Fibroblast of skin of right quadriceps (primary cell): ENCODE measurements at places on chromosomes 7 and 10.

DNA sequence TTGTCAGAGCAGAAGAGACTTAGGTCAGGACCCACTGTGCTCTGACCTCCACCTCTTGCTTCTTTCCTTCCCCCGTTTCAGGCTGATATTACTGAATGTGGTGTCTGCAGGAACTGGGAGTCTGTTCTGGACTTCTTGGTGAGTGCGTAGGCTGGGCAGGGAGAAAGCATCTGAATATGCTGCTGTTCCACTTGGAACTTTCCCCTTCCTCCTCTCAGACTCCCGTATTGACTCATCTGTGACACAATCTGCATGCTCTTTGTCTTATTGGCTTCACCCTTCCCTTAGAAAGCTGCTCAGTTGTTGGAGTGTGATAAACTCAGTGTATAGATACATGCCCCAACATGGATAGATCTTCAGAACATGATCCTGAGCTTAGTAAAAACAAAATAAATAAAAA is 137.6 kb upstream of the HABP2 start:
- peak; percentile 23 for DNase-seq

- no peak for DNase-seq
Observed at GRCh38 chr7:77501192-77501515, 35.9 kb upstream of the PTPN12 start.

DNA sequence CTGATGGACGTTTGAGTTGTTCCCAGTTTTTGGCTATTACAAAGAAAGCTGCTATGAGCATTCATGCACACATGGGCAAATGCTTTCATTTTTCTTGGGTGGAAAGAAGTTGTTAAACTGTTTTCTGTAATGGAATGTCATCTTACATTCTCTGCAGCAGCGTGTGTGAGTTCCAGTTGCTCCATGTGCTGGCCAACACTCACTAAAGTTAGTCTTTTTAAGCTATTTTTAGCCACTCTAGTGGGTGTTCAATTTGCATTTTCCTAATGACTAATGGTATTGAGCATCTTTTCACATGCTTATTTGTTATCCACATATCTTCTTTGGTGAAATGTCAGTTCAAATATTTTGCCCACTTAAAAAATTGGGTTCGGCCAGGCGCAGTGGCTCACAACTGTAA is 82.8 kb upstream of the COL13A1 start:
- DNase-seq = peak; percentile 37

DNA sequence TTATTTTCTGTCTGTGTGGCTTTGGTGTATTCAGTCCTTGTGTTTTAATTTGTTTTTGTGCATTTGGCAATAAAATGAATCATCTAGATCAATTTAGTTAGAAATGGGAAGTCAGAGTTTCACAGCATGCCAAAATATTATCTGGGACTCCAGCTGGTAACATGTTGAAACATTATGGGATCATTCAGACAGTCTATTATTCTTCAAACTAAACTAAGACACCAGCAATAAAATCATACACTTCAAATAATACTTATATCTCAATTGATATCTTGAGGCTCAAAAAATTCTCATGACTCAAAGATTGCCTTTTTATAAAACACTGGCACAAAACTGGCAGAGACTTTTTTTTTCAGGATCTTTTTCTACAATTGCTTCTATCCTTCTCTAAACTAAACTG is 5.8 kb upstream of the RP9 start:
- no peak for DNase-seq

DNA sequence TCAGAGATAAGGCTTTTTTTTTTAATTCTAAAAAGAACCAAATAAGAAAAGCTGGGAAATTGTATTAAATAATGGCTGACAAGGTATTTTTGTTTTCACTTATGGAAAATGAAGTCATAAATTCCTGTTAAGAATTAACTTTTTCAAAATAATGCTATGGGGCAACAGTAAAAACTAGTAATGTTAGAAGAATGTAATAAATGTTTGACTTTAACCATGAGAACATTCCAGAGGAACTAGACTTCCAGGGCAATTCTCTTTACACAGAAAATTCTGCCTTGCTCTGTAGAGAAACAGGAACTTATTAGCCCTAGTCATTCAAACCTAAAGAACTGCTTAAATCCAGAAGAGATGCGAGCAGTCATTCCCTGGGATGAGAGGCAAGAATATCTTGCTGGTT is 571.1 kb downstream of the IPMK start:
- DNase-seq = peak; percentile 92

DNA sequence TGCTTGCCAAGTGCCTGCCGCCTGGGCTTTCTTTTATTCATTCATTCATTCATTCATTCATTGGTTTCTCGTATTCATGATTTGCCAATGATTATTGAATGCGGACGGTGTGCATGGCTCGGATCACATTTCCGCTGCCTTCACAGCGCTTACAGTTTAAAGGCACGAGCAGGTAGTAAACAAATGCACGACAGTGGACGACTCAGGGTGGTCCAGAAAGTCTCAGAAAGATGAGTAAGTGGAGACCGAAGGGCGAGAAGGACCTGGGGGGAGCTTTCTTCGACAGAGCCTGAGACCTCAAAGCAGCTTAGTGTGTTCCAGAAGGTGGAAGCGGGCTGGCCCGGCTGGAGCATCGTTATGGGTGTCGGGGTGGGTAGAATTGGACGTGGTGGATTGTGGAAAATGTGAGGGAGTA is 506 bp downstream of the MCM10 start:
- DNase-seq = peak; percentile 11

DNA sequence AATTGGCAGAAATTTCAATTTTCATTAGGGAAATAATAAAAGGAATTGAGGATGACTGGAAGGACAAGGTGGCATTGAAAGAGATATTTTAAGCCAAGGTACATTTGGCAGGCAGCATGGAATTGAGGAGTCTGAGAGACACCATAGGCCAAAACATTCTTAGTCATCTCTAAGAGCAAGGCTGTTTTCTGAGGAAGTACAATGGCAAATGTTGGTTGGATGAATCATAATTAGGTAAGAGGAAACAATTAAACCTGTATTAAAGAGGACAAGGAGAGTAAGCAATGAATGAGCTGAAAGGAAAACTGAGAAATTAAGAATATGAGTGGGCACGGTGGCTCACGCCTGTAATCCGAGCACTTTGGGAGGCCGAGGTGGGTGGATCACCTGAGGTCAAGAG is 86.3 kb downstream of the MRPL32 start:
- peak; percentile 40 for DNase-seq

DNA sequence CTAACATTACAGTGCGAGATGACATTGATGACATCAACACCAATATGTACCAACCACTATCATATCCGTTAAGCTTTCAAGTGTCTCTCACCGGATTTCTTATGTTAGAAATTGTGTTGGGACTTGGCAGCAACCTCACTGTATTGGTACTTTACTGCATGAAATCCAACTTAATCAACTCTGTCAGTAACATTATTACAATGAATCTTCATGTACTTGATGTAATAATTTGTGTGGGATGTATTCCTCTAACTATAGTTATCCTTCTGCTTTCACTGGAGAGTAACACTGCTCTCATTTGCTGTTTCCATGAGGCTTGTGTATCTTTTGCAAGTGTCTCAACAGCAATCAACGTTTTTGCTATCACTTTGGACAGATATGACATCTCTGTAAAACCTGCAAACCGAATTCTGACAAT is 4.3 kb downstream of the GPR22 start:
- DNase-seq = no peak

DNA sequence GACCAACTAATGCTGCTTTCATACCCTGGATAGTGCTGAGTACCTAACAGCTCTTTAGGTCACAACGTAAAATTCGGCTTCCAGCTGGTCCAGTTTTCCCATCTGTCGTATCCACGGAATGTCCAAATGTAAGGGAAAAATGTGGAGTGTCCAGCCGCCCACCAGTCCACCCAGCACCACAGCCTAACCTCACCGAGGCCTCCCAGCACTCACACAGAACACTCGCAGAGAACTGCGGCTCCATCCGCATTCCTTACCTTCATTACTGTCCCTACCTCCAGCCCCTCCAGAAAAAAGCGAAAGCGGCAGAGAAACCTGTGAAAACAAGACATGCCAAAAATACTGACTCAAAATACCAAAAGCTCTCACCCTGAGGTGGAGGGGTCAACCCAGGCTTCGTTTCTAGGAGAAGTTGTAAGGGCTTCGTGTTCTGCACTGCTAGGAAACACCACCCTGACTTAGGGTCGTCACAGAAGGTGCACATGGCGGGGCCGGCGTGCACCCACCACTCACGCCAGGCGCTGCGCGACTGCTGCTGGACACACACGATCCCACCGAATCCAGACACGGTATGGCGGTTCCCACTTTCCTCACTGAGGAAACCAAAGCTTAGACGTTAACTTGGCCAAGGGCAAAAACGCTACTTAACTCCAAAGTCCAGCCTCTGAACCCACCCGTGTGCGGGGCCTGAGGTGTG is 73.9 kb downstream of the AMZ1 start:
- DNase-seq = no peak

DNA sequence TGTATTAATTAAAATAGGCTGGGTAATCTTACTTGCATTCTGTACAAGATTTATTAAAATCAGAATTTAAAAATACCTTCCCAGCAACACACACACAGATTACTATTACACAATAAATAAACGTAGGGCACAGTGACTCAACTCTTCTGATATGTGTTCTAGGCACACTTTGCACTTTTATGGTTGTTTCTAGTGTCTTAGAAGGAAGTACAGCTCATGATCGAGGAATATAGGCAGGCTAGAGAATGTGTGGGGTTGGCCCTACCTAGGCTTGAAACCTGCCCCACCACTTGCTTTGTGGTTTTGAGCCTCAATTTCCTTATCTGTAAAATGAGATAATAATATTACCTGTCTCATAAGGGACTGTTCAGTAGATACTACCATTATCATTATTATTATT is 30.5 kb downstream of the ARMC3 start:
- DNase-seq = peak; percentile 20

DNA sequence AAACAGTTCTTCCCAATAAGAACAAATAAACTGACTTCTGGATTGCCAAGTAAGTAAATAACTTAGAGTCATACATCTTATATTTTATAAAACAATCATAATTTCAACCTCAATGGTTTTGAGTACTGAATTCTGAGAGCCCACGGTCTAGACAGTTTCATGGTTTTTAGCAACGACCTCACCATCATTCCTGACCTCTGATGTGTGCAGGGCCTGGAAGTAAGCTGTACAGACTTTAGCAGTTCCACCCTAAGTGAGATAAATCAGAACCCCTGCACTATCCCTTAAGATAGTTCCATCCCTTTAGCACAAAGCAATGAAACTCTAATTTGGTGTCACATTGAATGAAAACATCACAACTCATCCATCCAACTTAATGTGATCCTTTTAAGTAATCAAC is 86.0 kb downstream of the NEBL start:
- no peak for DNase-seq

- DNase-seq = no peak
Observed at GRCh38 chr7:138898802-138899201, 82.4 kb downstream of the KIAA1549 start.

DNA sequence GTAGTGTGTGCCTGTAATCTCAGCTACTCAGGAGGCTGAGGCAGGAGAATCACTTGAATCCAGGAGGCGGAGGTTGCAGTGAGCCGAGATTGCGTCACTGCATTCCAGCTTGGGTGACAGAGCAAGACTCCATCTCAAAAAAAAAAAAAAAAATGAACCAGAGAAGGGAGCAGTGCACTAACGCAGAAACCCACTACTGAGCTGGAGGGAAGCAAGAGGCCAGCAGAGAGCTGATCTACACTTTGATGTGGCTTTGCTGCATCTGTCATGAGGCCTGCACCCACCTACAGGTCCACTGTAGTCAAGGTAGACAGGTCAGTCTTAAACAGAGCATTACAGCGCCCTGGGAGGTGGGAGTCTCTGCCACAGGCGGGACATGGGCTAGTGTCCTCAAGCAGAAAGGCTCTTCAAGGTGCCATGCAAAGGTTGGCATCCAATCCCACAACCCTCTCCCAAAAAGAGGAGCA is 30.0 kb downstream of the MAT1A start:
- DNase-seq = no peak

- no peak for DNase-seq
Observed at GRCh38 chr10:121065330-121065729, 214.2 kb downstream of the WDR11 start.

GRCh38 chr7:20385126-20385525 is 54.4 kb downstream of the ITGB8 start:
- peak; percentile 88 for DNase-seq

GRCh38 chr10:45383682-45384330 is 9.8 kb downstream of the ALOX5 start:
- DNase-seq = no peak

GRCh38 chr7:66627151-66627681 is 1.5 kb upstream of the KCTD7 start:
- DNase-seq = peak; percentile 55

GRCh38 chr10:11705722-11706121 is 36.5 kb upstream of the ECHDC3 start:
- no peak for DNase-seq

DNA sequence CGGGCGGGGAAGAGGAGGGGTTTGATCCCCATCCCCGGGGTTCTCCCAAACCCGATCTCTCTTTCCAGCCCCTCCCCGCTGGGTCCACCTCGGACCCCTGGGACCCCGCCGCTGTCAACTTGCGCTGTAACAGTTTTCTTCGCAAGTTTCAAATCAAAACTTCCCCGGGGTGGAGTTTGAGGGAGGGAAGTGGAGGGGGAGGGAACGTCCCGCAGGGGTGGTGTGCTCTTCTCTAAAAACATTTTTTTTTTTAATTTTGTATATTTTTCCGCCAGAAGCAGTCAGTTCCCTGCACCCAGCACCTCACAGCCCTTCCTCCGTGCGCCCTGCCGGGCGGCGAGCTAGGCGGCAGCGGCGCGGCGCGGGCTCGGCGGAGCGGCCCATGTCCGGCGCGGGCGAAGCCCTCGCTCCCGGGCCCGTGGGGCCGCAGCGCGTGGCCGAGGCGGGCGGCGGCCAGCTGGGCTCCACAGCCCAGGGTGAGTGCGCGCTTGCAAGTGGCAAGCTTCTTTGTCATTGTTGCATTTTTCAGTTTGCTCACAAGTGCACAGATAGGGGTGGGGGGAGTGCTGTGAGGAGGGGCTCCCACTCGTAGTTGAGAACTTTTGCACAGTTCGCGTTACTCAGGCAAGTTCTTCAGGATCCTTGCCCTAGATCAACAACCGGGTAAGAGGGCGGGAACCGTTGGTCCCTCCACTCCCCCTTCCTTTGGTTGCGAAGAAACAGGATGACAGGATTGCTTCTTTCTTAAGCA is 933 bp downstream of the MDFIC start:
- DNase-seq = peak; percentile 71

GRCh38 chr7:9978106-9979064 is 995.3 kb upstream of the PHF14 start:
- DNase-seq = no peak

- DNase-seq = no peak
Observed at GRCh38 chr7:113936535-113936934, 17.7 kb upstream of the PPP1R3A start.

DNA sequence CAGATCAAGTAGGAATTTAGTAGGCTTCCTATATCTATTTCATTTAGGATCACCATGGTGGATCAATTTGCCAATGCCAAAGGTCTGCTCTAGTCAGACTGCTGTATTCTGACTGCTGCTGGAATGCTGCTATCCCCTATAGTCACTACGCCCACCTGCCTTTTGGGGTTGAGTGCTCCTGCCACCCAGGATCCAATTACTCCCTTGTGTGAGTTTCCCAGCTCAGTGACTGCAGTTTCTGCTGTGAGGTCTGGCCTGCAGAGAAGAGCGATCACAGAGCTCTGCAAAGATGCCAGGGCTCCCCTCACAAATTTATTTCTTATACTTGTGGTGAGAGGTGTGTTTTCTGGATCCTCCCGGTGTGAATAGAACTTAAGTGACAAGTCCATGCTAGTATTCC is 88.1 kb upstream of the FOXI2 start:
- no peak for DNase-seq
